ENCODE measurements at places on chromosomes 4 and X.

DNA sequence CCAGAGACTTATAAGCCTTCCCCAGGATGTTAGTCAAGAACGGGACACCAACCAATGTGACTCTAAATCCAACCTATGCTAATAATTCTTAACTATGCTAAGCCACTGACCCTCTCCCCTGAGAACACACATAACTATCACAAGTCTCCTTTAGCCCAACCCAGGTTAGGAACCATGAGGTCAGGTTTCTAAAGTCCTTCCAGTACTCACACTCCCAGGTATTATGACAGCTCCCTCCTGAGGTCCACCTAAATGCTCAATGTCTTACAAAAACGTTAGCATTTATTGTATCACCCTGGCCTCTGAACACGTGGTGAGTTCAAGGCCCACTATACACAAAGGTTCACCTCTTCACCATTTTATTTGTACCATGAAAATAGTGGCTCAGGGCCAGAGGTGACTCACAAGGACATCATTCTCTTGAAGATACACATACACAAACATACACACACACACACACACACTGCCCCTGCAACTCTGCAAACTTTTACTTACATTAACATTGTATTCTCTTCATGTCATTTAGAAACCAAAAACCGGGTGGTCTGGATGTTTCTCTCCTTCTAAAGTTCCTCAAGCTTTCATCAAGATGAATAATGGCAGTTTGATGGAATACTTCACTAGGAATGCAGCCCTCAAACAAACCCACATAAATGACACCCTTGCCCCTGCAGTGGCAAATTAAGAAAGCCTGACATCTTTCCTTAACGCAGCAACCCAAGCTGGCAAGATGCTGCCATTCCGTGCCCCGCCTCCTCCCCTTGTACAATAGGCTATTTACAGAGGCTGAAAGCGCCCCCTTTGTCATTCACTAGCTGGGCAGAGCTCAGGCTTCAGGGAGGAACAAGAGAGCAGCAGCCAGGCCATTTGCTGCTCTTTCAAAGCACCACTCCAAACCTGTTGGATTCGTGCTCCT lies 17.7 kb downstream of the ACSL1 start:
- DNase-seq: peak; percentile 90

GRCh38 chr4:125323654-125324053 lies 8.9 kb downstream of the FAT4 start:
- no peak for DNase-seq

- no peak for DNase-seq
Measured at GRCh38 chr4:132662456-132662855, 486.6 kb upstream of the PCDH10 start.

- no peak for DNase-seq
Measured at GRCh38 chr4:108396900-108397497, 223.4 kb upstream of the RPL34 start.

GRCh38 chrX:153735274-153735673 lies 10.6 kb downstream of the ABCD1 start:
- no peak for DNase-seq

- DNase-seq: no peak
Measured at GRCh38 chr4:153259661-153260060, 55.4 kb downstream of the TRIM2 start.

DNA sequence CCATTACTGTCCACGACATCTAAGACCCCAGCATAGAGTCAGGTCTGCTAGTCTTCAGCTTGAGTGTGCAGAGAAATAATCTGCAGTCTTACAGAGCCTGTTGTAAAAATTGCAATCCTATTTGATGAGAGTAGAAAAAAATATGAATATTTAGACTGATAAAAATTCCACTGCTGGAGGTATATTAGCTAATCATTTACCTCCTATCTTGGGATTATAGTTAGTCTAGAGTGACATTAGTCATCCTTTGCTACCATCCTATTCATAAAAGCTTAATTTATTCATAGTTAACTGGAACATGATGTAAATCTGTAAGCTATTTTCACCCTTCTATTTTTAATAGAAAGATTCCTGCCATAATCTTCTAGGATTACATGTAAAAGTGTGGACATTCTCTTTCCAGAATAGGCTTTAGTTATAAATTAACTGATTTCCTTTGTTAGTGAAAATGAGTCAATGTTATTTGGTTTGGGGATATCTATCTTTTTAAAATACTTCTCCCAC lies 26.7 kb downstream of the C4orf54 start:
- DNase-seq: no peak

DNA sequence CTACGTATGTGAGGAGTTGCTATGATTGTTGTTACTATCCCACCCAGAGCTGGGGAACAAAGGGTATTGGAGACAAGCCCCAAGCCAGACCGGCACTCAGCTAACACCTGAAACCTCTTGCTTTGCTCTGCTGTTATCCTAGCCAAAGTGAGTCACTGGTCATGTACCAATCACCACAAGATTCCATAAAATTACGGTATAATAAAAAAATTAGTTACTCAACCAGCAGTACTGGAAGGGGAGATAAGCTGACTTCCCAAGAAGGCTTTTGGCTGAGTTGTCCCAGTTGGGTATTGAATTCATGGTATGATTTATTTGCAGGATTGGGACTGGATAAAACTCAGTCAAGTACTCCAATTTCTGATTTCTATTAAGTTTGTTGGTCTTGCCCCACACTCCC lies 5.3 kb downstream of the EDA2R start:
- DNase-seq: no peak

GRCh38 chr4:54971474-54971950 lies 153.9 kb downstream of the KDR start:
- DNase-seq: no peak

DNA sequence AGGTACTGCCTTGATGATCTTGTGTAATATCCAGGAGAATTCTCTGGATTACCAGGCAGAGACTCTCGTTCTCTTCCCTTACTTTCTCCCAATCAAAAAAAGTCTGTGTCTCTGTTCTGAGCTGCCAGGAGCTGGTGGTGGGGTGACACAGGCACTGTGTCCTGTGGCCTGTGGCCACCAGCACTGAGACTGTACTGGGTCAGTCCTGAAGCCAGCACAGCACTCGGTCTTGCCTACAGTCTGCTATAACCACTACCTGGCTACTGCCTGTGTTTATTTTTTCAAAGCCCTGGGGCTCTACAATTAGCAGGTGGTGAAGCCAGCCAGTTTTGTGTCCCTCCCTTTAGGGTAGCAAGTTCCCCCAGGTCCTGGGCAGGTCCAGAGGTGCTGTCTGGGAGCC lies 331.1 kb upstream of the MAGEB18 start:
- no peak for DNase-seq

GRCh38 chr4:19025031-19025430 lies 1003.5 kb upstream of the LCORL start:
- DNase-seq: no peak

DNA sequence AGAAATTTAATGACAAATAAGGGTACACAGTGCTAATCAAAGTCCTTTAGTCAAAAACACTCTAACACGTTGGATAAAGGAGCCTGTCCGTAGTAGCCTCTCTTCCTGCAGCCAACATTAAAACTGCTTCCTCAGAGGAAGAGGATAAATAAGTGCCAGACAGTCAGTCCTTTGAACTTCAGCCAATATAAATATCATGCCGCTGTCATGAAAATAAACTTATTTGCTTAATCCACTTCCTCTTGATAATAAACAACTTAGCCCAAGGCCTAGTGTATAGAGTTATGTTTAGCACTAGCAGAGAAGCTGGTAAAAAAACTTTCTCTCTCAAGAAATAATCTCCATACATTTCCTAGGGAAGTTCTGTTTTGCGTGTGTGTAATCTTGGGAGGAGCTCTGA lies 196.7 kb downstream of the HS3ST1 start:
- DNase-seq: no peak

- no peak for DNase-seq
Measured at GRCh38 chr4:138348055-138348454, 105.9 kb upstream of the SLC7A11 start.

- no peak for DNase-seq
Measured at GRCh38 chr4:2320152-2320551, 58.2 kb upstream of the MXD4 start.

DNA sequence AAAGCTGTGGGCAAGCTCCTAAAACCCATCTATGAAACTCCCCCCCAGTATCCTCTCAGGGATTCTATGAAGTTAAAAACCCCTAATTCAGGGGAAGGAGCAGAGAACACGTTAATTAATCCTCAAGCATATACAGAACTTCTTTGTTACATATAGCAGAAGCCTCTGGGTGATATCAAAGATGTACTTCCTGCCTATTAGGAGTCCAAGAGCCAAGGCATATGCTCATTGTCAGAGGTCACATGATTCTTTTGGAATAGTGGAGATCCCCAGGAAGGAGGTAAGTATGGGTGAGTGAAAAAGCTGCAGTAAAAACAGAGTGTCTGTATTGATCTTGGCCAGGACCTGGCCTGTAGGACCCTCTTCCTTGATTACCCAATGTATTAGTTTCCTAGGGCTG lies 2.9 kb upstream of the SPARCL1 start:
- no peak for DNase-seq

- DNase-seq: no peak
Measured at GRCh38 chr4:168835880-168836454, 174.1 kb downstream of the CBR4 start.

GRCh38 chrX:14352511-14352910 lies 176.8 kb upstream of the GLRA2 start:
- no peak for DNase-seq

DNA sequence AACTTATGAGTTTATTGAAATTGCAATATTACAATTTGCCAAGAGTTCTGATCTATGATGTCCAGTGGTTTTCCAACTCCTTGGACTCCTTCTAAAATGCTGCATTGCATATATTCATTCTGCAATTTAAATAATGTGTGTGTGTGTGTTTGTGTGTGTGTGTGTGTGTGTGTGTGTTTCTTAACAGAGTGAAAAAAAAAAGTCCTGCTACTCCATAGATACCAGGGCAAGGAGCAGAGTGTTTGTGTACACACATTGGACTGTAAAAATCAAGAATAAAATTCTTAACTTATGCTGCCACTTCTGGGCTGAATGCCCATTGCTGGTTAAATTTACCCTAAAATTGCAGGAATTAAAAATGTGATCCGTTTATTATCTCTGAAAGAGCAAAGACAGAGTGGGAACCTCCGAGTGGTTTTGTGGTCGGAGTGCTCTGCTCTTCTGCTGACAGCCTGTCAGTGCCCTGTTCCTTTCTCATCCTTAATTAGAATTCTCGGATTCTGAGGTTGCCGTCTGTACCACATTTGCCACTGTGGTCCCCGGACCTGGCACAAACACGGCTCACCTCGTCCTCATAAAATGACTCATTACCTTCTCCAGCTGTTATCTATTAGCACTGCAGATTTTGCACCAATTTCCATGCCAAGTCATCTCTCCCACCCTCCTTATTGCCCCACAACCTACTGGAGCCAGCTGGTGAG lies 355.5 kb downstream of the KCNIP4 start:
- no peak for DNase-seq

- DNase-seq: no peak
Measured at GRCh38 chr4:47031751-47032404, 511 bp downstream of the GABRB1 start.

- no peak for DNase-seq
Measured at GRCh38 chr4:123748806-123749205, 352.2 kb downstream of the SPRY1 start.

GRCh38 chrX:29241809-29242208 lies 654.6 kb downstream of the IL1RAPL1 start:
- no peak for DNase-seq

DNA sequence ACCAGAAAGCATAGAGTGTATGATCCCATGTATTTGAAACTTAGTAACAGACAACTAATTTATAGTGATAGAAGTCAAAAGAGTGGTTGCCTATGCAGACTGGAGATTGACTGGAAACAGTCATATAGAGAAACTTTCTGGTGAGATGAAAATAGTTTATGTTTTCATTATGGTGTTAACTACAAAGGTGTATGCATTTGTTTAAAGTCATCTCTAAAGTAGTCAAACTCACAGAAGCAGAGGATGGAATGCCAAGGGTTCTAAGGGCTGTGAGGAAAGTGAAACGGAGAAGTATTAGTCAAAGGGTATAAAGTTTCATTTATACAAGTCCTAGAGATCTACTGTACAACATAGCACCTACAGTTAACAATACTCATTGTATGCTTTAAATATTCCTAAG lies 45.8 kb downstream of the ENOX2 start:
- no peak for DNase-seq

GRCh38 chrX:22629105-22629725 lies 356.5 kb downstream of the CBLL2 start:
- DNase-seq: no peak

- no peak for DNase-seq
Measured at GRCh38 chr4:110484029-110484428, 8.1 kb downstream of the ENPEP start.

DNA sequence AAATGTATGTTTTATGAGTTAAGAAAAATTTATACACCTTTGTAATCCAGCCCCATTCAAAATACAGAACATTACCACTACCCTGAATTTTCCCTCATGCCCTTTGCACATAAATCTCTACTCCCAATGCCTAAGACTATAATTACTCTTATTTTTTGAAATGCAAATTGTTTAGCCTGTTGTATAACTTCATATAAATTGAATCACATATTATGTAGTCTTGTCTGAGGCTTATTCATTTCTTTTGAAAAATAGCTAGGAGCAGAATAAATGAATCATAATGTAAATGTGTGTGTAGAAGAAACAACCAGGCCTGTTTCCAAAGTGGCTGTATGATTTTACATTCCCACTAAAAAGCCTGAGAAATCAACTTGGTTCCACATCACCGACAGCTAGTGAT lies 319.8 kb downstream of the DCAF12L2 start:
- DNase-seq: no peak

DNA sequence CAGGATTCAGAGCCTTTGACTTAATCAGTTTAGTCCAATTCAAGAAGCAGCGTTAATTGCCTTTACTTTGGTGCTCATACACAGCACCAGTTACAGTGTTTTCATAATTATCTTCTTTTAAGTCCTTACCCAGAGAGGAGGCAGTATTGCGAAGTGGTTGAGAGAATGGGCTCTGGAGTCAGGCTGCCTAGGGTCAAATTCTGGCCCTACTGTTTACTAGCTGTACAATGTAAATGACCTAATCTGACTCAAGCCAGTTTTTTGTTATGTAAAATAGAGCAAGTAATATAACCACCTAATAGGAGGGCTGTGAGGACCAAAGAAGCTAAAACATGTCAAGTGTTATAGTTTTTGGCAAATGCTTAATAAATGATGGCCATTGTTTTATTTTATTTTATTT lies 27.6 kb downstream of the WDR44 start:
- no peak for DNase-seq

DNA sequence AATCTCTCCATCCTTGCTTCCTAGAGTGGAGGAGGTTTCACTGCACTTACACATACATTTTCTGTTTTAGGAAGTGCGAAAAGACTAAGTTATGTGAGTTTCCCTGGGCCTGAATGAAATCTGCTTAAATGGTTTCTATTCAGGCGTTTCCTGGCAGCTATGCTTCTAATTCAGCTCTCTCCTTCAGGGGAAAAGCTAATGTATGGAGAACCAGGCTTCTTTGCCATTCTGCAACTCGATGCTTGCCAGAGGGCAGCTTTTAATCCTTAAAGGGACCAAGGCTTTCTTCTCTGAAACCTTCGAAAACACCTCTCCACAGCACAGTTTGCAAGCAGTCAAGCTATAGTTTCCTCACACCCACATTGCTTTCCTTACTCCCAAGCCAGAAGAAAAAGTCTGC lies 89.5 kb upstream of the ARX start:
- DNase-seq: no peak
